ENCODE measurements at places on chromosomes 6 and 20.

GRCh38 chr6:152682141-152682540 is 15.6 kb upstream of the MYCT1 start:
- DNase-seq, result no peak

DNA sequence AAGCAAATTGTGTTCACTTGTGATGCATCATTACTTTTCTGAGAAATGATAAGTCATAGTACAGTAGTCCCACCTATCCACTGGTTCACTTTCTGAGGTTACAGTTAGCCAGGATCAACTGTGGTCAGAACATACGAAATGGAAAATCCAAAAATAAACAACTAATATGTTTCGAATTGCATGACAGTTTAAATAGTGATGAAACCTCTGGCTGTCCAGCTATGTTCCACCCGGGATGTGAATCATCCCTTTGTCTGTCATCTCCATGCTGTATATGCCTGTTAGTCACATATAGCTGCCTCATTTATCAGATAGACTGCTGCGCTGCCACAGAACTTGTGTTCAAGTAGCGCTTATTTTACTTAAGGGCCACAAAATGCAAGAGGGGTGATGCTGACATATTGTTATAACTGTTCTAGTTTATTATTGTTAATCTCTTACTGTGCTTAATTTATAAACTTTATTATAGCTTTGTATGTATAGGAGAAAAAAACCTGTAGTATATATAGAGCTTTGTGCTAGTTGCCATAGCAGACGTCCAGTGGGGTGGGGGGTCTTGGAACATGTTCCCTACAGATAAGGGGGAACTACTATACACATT is 29.2 kb downstream of the AFDN start:
- no peak for DNase-seq

DNA sequence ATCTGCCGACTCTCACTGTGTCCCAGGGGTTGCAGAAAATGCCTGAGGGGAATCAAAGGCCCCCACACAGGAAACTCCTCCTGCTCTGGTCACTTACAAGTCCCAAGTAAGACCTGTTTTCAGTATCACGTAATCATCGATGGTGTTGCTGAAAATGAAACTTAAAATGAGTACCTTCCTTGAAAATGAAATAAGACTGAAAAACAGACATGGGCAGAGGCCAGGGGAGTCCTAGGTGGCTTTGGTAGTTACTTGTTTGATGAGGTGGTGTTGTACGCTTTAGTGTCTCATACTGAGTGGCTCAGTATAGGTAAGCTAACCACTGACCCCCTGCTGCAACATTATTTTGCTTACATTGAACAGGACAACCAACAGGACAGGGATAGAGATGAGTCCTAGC is 43.0 kb upstream of the SYNCRIP start:
- no peak for DNase-seq

DNA sequence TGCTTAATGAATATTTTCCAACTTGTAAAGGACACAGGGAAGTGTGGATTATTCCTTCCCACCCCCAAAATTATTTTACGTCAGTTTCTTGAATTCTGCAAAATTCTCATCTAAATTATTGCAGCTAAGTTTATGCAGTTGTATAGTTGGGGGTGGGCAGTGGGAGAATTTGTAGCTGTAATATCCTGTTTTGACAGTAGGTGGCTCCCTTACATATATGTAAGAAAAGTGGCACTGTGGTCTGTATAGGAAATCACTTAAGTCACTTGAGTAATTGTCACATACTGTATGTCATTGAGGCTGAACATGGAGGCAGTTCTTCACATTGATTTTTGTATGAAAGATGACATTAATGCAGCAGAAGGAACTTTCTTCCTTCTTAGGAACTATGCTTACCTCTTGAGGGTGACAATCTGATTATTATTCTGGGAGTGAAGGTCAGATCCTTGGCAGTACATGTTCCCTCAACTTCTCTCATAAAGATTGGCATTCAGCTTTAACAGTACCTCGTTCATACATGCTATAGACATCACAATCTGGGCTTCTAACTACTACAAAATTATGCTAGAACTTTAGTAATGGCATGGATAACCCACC is 14.6 kb upstream of the CFAP206 start:
- DNase-seq, result peak; percentile 56

DNA sequence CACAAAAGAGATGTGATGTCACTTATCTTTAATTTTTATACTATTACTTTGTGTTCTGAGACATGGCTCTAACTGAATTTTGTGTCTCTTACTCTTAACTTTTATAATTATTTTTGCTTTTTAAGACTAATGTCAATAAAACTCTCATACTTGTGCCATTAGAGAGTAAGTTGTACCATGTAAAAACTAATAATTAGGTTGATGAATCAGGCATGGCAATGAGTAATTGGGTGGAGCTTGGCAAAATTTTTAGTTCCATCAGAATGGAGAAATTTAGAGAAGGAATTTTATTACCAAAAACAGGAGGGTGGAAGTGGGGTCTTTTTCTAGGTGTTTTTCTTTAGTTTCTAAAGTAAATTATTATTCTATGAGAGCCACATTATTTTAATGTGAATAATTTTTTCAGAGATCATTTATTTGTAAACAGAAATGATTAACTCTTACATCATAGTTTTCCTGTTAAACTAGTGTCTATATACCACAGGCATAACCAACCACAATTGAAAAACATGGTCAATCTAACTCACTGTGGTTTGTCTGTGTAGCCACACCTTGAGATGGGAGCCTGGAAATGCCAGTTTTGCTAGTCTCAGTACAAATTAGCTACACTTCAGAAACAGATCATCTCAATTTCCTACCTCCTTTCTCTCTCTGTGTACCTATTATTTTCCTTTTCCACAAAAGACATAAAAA is 51.8 kb downstream of the ELOVL4 start:
- DNase-seq, result no peak

GRCh38 chr6:159977255-159977903 is 8.5 kb downstream of the IGF2R start:
- DNase-seq, result no peak

DNA sequence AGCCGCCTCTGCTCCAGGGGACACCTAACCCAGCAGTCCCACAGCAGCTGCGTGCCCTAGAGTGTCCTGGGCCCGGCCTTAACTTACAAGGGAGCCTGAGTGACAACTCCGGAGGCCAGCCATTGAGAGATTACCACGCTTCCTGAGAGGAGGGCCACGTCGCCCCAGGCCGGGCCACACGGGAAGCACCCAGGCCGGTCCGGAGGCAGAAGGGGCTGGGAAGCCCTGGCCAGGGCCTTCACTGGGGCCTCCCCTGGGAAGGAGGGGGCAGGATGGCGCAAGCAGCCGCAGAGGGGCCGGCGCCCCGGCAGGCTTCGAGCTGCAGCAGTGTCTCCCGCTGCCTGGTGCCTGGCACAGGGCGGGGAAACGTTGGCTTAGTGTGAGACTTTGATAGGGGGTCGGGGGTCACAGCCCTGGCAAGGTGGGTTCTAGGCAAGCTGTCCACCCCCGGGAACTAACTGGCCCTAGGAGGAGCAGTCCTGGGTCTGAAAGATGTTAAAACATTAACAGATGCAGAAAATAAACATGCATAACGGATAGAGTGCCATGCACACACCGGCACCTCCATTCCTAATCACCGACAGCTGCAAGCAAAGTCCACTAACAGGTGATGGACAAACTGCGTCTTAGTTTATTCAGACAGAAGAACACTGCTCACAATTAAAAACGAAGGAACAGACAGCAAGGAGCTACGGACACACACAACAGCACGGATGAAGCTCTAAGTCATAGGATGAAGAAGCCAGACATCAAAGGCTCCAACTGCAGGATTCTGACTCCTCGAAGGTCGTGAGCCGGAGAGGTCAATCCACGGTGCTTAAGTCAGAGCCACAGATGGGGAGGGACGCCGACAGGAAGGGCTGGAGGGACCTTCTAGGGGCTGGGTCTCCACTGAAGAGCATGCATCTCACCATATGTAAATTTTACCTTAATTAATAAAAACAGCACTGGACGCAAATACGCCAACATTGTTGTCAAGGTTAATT is 17.4 kb downstream of the CHRNA4 start:
- DNase-seq, result no peak

DNA sequence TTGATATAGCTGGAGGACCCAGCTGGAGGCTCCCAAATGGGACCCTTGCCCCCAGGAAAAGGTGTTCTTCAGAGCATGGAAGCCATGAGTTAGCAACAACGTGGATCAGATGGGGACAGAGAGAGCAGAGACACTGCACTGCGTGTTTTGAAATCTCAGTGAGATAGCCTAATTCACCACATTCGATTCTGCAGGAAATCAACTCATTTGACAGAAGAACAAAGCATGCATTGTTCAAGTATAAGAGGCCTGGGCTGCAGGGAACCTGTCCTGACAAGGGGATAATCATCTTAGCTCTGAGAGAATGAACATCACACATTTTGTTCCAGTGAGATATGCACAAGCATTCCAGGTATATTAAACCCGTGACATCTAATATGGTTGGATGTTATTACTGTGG is 450.2 kb downstream of the CDH26 start:
- no peak for DNase-seq

DNA sequence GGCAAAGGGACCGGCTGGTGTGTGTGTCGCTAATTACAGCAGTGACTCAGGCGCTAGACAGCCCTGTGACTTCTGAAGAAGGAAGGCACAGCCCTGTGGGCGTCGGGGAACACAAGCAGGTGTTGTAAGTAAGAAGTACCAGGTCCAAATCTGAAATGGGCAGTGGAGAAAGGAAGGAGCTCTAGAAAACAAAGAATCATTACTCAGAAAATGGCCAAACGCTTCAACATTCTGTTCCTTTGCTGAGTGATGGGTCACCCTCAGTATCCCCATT is 106.8 kb downstream of the PXDC1 start:
- DNase-seq, result no peak

- DNase-seq, result no peak
Measured at GRCh38 chr20:7765221-7765620, 175.0 kb downstream of the HAO1 start.

- no peak for DNase-seq
Measured at GRCh38 chr20:63782051-63782471, 42.5 kb downstream of the SLC2A4RG start.

DNA sequence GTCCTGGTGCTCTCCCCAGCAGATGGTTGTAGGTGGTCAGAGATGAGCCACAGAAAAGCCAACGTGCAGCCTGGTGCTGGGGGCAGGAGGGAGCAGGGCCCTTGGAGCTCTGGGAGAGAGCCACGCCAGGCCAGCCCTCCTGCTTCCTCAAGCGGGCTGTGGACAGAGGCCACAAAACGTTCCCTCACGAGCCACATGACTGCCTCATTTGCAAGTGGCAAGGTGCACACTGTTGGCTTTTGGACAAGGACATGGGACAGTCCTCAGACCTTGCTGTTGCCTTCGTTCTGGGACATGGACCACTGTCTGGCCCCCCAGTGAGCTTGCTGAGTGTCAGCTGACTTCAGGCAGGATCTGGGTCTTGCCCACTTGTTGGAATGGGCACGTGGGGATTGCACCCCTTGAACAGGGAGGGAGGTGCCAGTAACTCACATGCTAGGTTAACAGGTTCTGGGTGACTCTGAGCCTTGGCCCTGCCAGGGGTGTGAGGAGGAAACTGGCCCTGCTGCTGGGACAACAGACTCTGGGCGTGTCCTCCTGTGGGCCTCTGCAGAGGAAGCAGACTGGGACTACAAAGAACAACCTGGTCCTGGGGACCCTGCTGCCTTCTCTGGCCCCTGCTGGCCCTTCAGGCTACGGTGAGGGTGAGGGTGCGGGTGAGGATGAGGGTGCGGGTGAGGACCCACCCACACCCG is 2.6 kb downstream of the SLCO4A1 start:
- DNase-seq, result no peak

GRCh38 chr20:23293689-23294088 is 56.9 kb upstream of the NXT1 start:
- DNase-seq, result no peak

DNA sequence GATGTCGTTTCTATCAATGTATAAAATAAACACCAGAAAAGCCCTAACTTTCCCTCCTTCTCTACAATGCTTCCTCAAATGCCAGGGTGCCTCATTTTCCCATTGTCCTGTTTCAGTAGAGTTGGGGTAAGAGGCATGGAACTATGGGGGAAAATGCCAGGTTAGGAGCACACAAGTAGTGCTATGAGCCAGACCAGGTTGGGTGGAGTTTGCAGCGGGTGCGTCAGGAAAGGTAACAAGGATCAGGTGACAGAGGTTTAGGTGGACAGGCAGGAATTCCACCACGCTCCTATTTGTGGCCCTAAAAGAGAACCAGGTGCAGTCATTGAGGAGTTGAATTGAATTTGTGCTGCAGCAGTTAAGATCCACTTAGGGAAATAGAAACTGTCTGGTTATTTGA is 36.5 kb downstream of the SYTL3 start:
- DNase-seq, result no peak

GRCh38 chr6:159678574-159678973 is 14.5 kb downstream of the SOD2 start:
- no peak for DNase-seq

GRCh38 chr6:53593001-53593488 is 48.1 kb upstream of the GCLC start:
- no peak for DNase-seq

- no peak for DNase-seq
Measured at GRCh38 chr6:149440735-149441671, 40.9 kb downstream of the SUMO4 start.

GRCh38 chr20:59495894-59496510 is 108.3 kb upstream of the PHACTR3 start:
- peak; percentile 22 for DNase-seq

- peak; percentile 96 for DNase-seq
Measured at GRCh38 chr6:26285143-26286134, 79.6 kb upstream of the BTN3A2 start.

GRCh38 chr6:1606780-1607515 is 2.8 kb upstream of the FOXC1 start:
- no peak for DNase-seq

- DNase-seq, result no peak
Measured at GRCh38 chr6:107719160-107719559, 105.0 kb downstream of the SCML4 start.

DNA sequence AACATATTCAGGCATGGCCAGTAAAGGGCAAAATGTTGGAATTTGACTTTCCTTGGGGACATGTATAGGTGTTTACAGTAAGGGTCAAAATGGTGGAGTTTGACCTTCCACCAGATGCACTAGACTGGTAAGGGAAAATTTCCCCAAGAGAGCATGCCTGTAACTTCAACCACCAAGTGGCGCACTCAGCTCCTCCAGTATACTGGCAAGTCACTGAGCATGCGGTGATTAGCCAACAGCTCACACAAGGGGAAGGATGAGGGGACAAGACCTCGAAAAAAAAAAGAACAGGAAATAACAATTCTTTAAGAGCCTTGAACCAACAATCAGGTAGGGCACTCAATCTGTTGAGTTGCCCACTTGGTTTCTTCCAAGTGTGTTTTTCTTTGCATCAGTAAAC is 140.9 kb downstream of the EYS start:
- DNase-seq, result no peak

DNA sequence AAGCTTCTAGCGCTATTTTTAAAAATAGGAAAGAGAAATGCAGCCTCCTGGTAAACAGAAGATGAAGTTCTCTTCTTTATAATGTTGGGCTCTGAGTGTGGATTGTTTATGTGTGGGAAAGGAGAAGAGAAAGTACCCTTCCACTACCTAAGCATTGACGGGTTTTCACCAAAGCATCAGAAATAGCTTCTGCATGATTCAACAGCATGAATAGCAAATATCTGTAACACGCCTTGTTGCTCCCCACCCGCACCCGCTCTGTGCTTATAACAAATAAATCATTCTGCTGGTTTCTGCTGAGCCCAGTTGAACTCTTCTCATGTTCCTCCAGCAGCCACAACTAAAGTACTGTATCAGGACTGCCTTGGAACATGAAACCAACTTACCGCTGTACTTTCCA is 20.7 kb downstream of the TXLNB start:
- no peak for DNase-seq

All from glomerular endothelial cell (primary cell).